ENCODE measurements at places on chromosomes 2 and 18. TPM values are rescaled to one million over a fixed set of nuclear protein-coding genes. Genes with fewer than 3 reads are reported as not detected.

Gene VSNL1
- not detected for total RNA-seq

Gene AOX1
- total RNA-seq, result 2.0 TPM

GRCh38 chr2:75088791-75089190, 110.5 kb downstream of the TACR1 start:
- no peak for DNase-seq

Gene XDH
- total RNA-seq, result 0.23 TPM

- DNase-seq, result no peak
Observed at GRCh38 chr2:18244845-18245244, 315.6 kb downstream of the RDH14 start.
